ENCODE measurements at places on chromosomes 7 and 10.

- DNase-seq: peak; percentile 85
Observed at GRCh38 chr7:131501422-131501821, 55.0 kb downstream of the PODXL start.

DNA sequence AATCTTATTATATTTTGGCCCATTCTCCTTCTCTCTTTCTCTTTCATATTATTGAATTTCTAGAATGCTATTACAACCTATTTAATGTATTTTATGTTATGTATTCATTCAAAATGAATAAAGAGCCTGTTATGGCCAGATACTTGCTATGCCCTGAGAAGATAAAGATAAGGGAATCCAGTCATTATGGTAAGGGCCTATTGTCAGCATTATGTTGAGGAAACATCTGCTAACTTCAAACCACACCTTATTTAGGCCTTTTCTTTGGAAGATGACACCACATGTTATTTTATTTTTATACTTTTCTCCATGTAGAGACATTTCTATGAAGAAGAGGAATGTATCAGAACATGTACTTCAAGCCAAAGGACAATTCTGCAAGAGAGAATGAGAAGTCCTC is 60.5 kb upstream of the MPP7 start:
- DNase-seq: no peak

DNA sequence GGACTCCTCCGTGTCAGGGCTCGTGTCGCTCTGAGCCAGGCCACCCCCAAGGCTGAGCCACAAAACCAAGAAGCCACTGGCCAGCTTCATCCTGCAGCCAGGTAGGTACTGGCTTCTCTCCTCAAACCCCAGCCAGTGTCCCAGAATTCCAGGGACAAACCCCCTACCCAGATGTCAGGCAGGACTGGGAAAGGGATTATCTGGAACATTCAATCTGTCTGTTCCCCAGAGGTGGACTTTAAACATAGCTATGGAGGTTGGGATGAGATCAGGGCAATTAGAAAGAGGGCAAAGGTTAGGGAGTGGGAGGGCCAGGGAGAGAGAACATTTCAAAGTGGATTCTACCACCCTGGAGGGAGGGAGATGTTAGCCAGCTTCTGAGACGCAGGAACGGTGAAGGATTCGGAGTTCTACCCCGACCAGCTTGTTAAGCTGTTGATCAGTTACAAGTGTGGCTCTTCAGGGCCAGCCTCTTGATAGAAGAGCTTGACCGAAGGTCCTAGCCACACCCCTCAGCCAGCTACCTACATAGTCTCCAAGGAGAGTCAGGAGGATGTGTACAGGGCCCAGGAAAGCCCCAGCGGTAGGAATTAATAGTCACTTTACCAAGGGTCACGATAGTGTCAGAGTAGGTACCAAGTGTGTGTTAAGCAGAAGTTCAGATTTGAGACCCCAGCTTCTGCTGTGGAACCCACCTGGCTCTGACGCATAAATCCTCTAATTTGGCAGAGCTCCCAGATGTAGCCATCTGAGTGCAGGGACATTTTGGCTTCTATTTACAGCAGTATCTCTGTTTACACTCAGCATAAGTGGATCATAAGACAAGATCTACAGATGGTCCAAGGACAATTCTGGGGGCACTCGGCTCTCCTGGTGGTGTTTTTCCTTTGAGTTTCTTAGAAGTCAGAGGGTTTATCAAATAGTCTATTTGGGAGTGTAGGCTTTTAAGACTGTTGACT is at the start of gene PLA2G12B:
Gene PLA2G12B, minus strand, starts transcription at position 211 of the 959 bp plus-strand sequence. Its CDS starts 121 bp downstream, at position 90.
- DNase-seq: no peak

DNA sequence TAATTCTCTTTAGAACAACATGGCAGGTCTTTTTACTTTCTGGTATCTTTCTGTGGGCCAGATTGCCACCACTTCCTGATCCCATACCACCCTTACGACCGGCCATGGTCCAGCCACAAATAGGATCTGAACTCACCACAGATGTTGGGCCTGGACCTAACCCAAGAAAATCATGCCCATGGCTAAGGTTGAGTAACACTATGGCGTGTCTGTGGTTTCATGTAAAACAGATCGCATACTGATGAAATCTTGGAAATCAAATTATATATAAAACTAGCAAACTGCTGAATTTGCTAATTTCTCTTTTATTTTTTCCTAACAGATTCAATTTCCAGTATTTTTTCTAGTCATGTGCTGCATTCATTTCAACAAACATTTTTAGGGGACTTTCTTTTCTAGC is 77.2 kb downstream of the CH25H start:
- DNase-seq: no peak

DNA sequence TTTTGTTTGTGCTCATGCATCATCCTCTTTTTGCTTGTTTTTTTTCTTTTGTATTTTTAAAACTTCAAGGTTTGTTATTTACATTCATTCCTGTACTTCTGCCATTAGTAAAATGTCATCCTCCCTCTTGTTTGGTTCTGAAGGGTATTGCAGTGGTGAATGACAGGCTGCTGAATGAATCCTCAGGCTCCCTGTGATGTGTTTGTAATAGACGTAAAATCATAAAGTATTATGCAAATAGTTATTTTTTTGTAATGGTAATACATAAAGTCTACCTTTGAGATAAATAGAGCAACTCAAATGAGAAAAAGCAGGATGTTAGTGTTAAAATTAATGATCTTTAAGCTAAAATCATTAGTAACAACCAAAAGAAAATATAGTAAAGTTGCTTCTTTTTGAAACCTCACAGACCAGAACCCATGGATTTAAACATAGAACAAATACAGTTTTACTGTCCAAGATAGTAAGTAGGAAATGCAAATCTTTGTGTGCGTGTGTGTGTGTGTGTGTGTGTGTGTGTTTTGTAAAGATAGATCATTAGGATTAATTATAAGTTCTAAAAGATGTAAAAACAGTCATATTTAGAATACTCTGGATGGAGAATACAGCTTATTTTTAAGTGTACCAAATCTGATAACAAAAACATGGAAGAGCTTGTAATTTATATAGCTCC is 4.5 kb downstream of the GLCCI1 start:
- DNase-seq: peak; percentile 32
